ENCODE measurements at places on chromosomes 6 and 20. TPM values are rescaled to one million over a fixed set of nuclear protein-coding genes. Genes with fewer than 3 reads are reported as not detected.
A peak's percentile ranks its signal among the peaks of the same experiment; 100 is the strongest.

DNA sequence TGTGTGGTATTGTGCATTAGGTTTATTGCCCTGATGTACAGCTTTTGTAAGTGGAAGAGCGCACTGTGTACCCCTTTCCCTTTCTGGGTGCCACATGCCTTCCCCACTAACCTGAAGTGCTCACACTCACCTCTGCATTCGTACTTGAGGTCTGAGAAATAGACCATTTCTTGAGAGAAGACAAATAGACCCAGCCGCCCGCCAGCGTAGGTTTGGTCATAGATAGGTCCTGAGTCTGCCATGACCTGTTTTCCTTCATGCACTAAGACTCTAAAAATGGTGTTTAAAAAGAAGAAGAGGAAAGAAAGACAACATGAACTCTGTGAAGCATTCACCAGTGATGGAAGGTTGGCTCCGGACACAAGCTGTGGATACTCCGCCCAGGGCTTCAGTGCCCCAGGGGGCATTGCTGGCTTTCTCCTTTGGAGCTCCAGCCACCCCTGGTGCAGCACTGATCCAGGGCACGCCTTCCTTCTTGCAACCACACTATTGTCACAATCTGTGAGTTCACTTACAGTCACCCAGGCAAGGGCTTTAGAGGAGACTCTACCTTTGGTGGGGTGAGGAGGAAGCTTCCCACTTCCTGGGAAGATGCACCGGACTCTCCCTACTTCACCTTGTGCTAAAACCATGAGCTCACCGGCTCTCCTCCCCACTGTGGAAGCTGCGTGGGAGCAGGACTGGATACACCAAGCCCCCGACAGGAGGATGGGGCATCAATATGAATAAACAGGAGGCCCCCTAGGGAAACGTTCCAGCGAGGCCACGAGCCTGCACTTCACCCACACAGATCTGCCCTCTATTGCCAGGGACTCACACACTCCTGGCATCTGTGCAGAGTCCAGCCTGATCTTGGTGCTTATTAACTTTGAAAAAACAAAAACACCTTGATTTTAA, 33.3 kb downstream of the THBS2 start:
- H3K27me3 ChIP-seq: no peaks in the 10 kb centered on the region
- no peaks in the 10 kb centered on the region for H3K36me3 ChIP-seq
- no peak for DNase-seq
- no peak overlapping the region for H3K4me3 ChIP-seq

DNA sequence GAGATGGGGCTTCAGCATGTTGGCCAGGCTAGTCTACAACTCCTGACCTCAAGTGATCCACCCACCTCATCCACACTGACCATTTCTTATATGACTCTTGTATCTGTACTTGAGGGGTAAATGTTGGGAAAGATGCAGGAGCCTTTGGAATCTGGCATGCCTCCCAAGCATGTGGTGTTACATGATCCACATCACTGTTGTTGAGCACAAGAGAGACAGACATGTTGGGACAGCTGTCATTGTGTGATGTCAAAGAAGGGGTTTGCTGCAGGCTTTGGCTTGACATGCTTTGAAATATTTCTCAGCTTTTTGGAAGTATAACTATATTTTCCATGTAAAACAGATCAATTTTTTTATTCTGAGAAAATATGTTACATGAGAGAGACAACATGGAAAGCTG, 139.9 kb downstream of the MOXD1 start:
- H3K27ac ChIP-seq: no peak overlapping the region
- peak; percentile 30 for DNase-seq
- H3K4me1 ChIP-seq: peaks cover 5% of the 10 kb centered on the region
- H3K4me3 ChIP-seq: no peak overlapping the region
- H3K27me3 ChIP-seq: no peaks in the 10 kb centered on the region
- no peaks in the 10 kb centered on the region for H3K36me3 ChIP-seq

- no peak overlapping the region for H3K4me3 ChIP-seq
- no peaks in the 10 kb centered on the region for H3K27me3 ChIP-seq
- H3K36me3 ChIP-seq: peaks cover 8% of the 10 kb centered on the region
Observed at GRCh38 chr6:70424291-70424690, 11.0 kb downstream of the FAM135A start.

DNA sequence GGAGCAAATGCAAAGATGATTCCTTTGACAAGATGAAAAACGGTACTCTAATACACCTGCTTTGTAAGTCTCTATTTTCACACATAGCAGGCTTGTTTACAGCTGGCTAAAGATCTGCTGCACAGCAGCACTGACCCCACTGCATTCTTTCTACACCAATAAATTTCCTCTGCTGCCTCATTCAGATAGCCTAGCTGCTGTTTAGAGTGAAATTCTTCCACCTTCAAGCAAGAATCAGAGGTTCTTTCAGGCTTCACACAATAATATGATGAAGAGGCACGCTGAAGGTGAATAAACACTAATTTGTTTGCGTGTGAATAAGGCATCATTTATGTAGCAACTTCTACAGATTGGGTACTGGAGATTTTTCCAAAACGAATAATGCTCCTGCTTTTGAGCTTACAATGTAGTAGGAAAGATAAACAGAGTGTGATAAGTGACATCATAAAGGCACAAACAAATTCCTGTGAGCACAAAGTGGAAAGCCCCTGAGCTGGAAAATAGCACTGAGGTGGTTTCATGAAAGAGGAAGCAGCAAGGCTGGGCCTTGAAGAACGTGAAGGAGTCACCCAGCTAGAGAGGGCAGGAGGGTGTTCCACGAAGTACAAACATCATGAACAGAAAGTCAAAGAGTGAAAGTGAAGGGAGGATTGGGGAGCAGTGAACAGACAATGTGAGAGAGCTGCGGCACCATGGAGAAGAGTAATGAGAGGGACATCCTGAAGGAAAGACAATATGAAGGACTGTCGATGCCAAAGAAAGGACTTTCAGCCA, 543.4 kb downstream of the CD83 start:
- H3K27ac ChIP-seq: no peak overlapping the region
- H3K27me3 ChIP-seq: no peaks in the 10 kb centered on the region
- peaks cover 16% of the 10 kb centered on the region for H3K4me1 ChIP-seq

DNA sequence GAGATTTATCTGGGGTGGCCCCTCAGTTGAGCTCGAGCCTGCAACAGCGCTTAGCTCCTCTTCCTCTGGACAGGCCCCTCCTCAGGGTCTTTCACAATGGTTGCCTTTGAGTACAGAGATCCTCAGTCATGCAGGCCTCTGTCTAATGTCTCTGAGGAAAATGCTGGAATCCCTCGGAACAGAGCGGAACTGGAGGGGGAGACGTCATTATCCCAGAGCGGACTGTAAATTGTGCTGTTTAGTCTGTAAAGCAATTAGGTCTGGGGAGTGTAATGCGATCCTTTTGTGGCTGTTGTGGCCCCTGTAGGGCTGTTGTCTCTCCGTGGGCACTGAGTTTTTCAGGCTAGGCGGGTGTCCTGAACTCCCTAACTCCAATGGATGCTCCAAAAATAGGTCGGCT, 15.0 kb upstream of the DAAM2 start:
- no peak overlapping the region for H3K4me3 ChIP-seq
- no peaks in the 10 kb centered on the region for H3K27me3 ChIP-seq
- DNase-seq: no peak
- no peaks in the 10 kb centered on the region for H3K36me3 ChIP-seq

DNA sequence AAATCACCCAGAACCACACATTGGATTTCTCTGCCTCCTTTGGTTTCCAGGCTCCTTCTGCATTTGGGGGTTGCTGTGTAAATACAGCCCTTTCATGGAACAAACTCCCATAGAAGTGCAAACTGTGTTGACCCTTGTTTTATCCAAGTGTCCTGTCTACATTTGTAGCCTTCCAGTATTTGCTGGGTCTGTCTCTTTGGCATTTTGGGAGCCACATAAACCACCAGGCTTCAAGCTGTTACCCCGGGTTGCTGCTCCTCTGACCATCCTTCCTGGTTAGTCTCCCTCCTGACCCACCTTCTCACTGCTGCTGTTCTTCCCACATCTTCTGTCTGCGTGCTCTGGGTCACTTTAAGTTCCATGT, 7.6 kb upstream of the MTHFD1L start:
- no peaks in the 10 kb centered on the region for H3K27me3 ChIP-seq
- no peak for DNase-seq
- no peaks in the 10 kb centered on the region for H3K36me3 ChIP-seq
- H3K27ac ChIP-seq: peak overlapping the region; percentile 99

GRCh38 chr6:10384610-10385523, 30.0 kb downstream of the TFAP2A start:
- H3K27ac ChIP-seq: no peak overlapping the region
- H3K4me1 ChIP-seq: no peaks in the 10 kb centered on the region
- no peaks in the 10 kb centered on the region for H3K27me3 ChIP-seq
- no peak for DNase-seq

DNA sequence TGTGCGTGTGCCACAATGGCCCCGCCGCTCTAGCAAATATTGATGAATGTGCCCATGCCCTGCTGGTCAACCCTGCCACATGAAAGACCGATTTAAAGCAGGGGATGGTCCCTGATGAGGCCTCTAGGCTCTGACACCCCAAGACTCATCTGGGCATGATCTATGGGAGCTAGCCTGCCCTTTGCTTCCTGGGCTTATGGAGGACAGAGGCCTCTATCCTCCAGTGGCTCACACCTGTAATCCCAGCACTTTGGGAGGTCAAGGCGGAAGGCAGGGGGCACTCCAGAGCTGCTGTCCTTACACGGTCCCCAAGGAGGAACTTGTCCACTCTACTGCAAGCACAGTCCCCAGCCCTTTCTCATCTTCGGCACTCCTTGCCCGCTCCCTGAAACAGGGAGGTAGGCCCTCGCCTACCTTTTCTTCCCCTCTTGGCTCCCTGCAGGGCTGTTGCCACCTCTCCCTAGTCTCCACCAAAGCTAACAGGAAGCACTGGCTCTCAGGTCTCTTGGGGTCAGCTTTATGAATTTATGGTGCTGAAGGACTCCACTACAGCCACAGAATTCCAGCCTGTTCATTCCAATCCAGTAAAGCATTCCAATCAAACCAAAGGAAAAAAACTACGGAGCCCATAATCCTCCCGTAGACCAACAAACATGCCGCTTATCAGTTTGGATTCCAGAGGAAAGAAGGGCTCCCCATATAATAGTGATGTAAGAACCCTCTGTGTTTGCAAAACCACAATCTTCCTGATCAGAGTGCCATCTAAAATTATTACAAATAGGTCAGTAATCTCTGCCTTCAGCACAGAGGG, 48.7 kb upstream of the FOXQ1 start:
- no peaks in the 10 kb centered on the region for H3K36me3 ChIP-seq
- peak; percentile 25 for DNase-seq

- no peaks in the 10 kb centered on the region for H3K36me3 ChIP-seq
- H3K4me1 ChIP-seq: no peaks in the 10 kb centered on the region
- no peak overlapping the region for H3K27ac ChIP-seq
- no peak for DNase-seq
Observed at GRCh38 chr6:25259756-25260155, 19.4 kb upstream of the CARMIL1 start.

GRCh38 chr6:170423814-170424603, 117.5 kb downstream of the FAM120B start:
- no peaks in the 10 kb centered on the region for H3K27me3 ChIP-seq
- H3K36me3 ChIP-seq: no peaks in the 10 kb centered on the region
- H3K4me3 ChIP-seq: no peak overlapping the region
- no peaks in the 10 kb centered on the region for H3K4me1 ChIP-seq
- H3K27ac ChIP-seq: no peak overlapping the region

- H3K36me3 ChIP-seq: no peaks in the 10 kb centered on the region
- no peak overlapping the region for H3K4me3 ChIP-seq
- no peak for DNase-seq
- H3K27ac ChIP-seq: no peak overlapping the region
- H3K4me1 ChIP-seq: no peaks in the 10 kb centered on the region
- H3K27me3 ChIP-seq: peaks cover 81% of the 10 kb centered on the region
Observed at GRCh38 chr6:94088870-94089269, 669.5 kb upstream of the EPHA7 start.

DNA sequence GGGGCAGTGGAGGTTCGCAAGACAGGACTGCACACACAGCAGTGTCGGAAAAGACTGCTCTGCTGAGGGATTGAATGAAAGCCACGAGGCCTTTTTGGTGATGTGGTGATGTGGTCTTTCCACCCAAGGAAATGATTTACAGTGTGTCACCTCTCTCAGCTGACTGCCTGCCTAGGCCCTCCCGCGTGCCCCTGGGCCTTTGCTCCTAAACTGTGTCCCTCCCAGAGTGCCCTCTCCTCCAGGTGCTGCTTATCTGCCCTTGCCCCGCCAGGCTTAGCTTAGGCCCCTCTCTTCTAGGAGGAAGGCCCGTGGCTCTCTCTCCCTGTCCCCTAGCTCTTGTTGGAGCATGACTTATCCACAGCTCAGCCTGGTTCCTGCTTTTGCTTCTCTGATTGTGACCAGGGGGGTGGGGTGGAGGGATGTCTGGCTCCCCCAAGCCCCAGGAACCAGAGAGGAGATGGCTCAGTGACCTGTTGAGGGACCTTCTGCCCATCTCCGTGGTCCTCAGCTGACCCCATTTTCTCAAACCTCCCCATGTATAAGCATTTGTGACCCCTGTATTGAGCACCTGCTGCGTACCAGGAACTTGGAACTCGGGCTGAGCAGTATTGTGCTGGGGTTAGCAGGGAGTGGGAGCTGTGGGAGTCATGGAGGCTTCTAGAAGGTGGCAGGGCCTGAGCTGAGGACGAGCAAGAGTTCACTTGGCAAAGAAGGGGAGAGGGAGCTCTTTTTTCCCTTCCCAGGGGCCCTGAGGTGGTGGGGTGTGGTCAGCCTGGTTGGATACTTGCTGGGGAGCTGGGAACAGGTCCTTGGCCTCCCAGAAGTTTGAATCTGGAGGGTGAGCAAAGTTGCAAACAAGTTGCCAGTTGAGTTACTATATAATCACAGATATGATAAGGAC, 2.2 kb downstream of the SRC start:
- no peak for DNase-seq
- H3K27me3 ChIP-seq: no peaks in the 10 kb centered on the region
- H3K4me3 ChIP-seq: no peak overlapping the region

GRCh38 chr6:6315660-6316059, 4.8 kb downstream of the F13A1 start:
- H3K4me1 ChIP-seq: no peaks in the 10 kb centered on the region
- no peak overlapping the region for H3K4me3 ChIP-seq
- H3K36me3 ChIP-seq: no peaks in the 10 kb centered on the region
- peak; percentile 56 for DNase-seq
- no peak overlapping the region for H3K27ac ChIP-seq

DNA sequence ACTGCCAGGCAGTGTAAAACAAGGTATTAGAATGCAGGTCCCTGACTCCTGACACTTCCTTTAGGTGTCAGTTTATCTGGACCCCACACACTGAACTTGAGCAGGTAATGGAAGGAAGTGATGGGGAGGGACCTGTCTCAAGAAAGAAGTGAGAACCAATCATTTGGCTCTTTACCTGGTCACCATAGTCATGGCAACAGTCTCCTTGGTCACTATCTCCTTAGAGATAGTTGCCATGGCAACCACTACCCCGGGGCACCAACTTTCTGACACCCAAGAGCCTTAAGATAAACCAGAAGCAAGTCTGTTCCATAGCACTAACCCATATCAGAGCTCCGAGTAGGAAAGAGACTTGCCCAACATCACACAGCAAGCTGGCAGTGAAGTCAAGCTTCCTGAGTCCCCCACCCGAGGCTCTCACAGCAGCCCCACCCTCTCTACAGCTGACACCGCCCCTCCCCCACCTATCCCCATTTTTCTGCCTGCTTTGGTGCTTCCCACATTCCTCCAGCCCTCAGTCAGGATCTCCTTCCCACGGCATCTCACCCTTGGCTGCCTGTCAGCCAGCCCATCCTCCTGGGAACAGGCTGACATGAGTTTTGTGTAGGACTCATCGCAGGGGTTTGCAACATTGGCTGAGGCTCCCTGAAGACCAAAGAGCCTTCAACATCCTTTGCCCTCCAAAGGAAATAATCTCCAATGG, 16.3 kb upstream of the HM13 start:
- no peak overlapping the region for H3K4me3 ChIP-seq
- peaks cover 5% of the 10 kb centered on the region for H3K36me3 ChIP-seq
- DNase-seq: peak; percentile 25
- H3K4me1 ChIP-seq: no peaks in the 10 kb centered on the region
- no peak overlapping the region for H3K27ac ChIP-seq

Gene LY6G6D
- total RNA-seq: not detected

Gene GRIK2
- 0.89 TPM for total RNA-seq

Gene BFSP1
- total RNA-seq: 3.5 TPM

Gene ZNF76
- total RNA-seq: 28.4 TPM
